HepG2 (cell line): ENCODE measurements at places on chromosomes 3 and 15.

DNA sequence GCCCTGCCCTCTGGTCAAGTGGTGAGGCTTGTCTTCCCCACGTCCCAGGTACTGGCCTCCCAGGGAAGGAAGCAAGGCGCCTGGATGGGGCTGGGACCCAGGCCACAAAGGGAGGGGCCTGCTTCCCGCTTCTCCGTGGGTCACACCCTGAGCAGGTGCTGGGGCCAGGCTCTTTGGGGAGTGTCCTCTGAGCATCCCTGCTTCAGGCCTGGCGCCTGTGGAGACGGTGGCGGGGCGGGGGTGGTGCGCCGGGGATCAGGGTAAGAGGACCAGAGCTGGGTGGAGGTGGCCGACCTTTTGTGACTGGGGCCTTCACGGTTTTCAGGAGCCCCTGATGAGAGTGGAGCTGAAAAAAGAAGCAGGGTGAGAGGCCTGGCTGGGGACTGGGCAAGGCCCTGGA lies 3.6 kb downstream of the PLA2G4B start:
- no peak for DNase-seq

- no peak for DNase-seq
Measured at GRCh38 chr15:31369727-31370126, 43.1 kb downstream of the KLF13 start.

- DNase-seq = no peak
Measured at GRCh38 chr15:36484038-36484778, 95.2 kb upstream of the CDIN1 start.

DNA sequence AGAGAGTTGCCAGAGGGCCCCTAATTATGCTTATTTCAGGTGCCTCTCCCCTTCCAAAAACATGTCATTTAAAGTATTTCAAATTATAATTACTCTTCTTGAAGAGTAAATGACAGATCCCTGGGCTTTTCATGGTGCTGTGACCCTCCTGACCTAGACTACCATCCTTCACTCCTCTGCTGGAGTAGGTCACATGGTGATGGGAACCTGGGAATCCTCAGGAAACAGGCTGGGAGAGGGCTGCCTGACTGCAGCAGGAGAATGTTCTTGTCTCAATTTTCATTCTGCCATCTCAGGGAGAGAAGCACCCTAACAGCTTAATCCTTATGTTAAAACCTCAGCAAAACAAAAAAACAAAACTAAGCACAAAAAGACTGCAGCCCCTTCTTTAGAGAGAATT lies 24.6 kb downstream of the PGBD4 start:
- no peak for DNase-seq

DNA sequence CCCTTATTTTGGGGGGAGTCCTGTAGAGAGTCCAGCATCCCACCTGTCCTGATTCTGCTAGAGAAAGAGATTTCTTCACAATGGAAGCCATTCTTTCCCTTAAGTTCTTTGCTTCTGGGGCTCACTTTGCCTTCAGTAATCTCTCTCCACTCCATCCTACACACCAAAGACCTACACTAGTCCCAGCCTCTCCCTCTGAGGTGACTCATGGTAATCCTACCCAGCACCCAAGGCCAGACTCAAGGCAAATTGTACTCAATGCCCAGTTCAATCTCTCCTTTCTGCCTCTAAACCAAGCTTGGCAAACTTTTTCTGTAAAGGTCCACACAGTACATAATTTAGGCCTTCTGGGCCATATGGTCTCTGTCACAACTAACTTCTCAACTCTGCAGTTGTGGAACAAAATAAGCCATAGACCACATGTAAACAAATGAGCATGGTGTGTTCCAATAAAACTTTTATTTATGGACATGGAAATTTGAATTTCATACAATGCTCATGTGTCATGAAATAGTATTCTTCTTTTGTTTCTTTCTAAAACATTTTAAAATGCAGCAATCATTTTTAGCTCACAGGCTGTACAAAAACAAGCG lies 72.5 kb downstream of the MRPL46 start:
- no peak for DNase-seq

GRCh38 chr3:115488409-115488808 lies 134.9 kb upstream of the GAP43 start:
- no peak for DNase-seq

- DNase-seq = no peak
Measured at GRCh38 chr3:6994081-6994668, 133.3 kb downstream of the GRM7 start.

- no peak for DNase-seq
Measured at GRCh38 chr15:28114721-28115622, 15.9 kb upstream of the OCA2 start.

DNA sequence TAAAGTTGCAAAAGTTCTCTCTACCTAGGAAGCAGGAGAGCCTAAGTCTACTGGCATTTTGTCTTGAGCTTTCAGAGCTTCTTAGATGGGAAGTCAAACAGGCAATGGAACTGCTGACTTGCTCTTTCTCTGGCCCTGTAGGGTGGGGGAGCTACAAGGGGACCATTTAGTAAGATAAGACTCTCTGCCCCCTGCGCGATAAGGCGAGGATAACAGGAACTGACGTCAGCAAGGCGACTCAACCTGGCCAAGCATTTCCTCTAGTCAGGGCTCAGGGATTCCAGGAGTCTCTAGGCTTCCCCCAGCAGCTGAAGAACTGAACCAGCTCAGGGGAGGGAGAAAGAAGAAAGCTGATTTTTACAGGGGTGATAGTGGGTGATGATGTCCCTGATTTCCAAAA lies 5.8 kb downstream of the RARB start:
- no peak for DNase-seq

- DNase-seq = no peak
Measured at GRCh38 chr3:173843060-173843459, 445.5 kb downstream of the NLGN1 start.

DNA sequence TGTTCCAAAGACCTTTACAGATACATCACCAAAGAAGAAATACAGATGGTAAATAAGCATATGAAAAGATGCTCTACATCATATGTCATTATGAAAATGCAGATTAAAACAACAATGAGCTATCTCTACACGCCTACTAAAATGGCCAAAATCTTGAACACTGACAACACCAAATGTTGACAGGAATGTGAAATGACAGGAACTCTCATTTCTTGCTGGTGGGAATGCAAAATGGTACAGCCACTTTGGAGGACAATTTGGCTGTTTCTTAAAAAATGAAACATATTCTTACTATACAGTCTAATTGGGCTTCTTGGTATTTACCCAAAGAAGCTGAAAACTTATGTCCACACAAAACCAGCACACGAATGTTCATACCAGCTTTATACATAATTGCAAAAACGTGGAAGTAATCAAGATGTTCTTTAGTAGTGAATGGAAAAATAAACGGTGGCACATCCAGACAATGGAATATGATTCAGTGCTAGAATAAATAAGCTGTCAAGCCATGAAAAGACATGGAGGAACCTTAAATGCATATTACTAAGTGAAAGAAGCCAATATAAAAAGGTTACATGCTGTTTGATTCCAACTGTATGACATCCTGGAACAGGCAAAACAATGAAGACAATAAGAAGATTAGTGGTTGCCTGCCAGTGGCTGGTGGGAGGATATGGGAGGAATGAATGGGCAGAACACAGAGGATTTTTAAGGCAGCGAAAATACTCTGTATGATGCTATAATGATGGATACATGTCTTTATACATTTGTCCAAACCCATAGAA lies 81.3 kb upstream of the NEDD4 start:
- no peak for DNase-seq

DNA sequence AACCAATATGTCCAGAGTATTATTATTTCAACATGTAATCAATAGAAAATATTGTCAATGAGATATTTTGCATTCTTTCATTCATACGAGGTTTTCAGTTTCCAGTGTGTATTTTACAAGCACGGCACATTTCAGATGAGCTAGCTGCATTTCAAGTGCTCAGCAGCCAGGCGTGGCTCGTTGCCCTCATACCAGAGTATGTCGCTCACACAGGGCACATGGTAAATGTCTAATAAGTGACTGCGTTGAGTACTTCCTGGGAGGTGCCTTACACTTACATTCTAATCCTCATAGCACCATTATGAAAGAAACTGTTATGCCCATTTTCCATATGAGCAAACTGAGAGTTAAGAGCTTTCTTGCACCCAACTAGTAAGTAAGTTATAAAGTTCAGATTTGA lies 47.4 kb downstream of the TMEM266 start:
- DNase-seq = no peak

GRCh38 chr3:137987723-137988122 lies 22.2 kb upstream of the CLDN18 start:
- no peak for DNase-seq

DNA sequence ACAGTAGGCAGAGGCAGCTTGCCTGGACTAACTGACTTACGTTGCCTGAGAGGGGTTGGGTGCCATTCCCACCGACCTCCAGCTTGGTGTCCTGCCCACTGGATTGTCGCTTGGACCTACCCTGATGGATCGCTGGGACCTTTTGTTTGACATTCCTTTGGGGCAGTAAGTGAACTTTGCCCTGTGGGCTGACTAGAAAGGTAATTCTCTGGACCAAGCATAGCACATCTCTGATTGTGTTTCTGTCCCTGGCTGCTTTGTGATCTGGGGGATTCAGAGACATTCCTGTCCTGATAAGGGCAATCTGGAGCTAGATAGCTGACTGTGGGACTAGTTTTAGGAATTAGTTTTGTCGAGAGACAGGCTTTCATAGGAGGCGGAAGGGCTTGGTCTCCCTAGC lies 19.5 kb upstream of the IFT57 start:
- DNase-seq = peak; percentile 87
